ENCODE measurements at places on chromosomes 16 and 17. TPM values are rescaled to one million over a fixed set of nuclear protein-coding genes. Genes with fewer than 3 reads are reported as not detected.

- no peak for DNase-seq
These were observed 231.7 kb downstream of the HAPSTR1 start for GRCh38 chr16:9323170-9323569.

DNA sequence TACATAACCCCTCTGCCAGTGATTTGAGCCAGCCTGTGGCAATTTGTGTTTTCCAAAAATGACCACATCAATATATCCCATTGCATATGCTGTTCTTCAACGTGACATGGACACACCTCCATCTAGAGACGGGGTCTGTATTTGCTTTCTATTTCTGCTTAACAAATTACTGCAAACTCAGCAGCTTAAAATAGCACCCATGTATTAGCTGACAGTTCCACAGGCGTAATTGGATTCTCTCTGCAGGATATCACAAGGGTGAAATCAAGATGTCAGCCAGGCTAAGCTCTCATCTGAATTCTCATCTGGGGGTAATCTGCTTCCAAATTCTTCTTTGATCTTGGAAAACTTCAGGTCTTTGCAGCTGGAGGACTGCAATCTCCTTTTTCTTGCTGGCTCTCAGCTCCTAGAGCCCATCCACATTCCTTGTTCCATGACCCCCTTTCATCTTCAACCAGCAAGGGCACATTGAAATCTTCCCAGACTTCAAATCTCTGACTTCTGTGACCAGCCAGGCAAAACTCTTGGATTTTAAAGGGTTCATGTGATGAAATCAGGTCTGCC, 8.2 kb downstream of the KRT9 start:
- no peak for DNase-seq

- peak; percentile 44 for DNase-seq
These were observed 13.9 kb downstream of the NUP93 start for GRCh38 chr16:56743840-56744239.

- DNase-seq, result no peak
These were observed 177.0 kb upstream of the IRX6 start for GRCh38 chr16:55146966-55147365.

GRCh38 chr17:56898874-56899273, 15.0 kb downstream of the TRIM25 start:
- DNase-seq, result peak; percentile 38

- DNase-seq, result no peak
These were observed 7.2 kb downstream of the OMG start for GRCh38 chr17:31289790-31290189.

The C17orf113 gene
- 0.68 TPM for total RNA-seq

The CD300LB gene
- total RNA-seq, result 0.32 TPM

The SIAH1 gene
- total RNA-seq, result 11.6 TPM

The KCNAB3 gene
- total RNA-seq, result 0.97 TPM

The FADS6 gene
- not detected for total RNA-seq

Measured in left cardiac atrium (tissue), 4 donors.